ENCODE measurements at places on chromosomes 4 and X.

- no peak for DNase-seq
These were observed 138.2 kb downstream of the QDPR start for GRCh38 chr4:17373666-17374065.

DNA sequence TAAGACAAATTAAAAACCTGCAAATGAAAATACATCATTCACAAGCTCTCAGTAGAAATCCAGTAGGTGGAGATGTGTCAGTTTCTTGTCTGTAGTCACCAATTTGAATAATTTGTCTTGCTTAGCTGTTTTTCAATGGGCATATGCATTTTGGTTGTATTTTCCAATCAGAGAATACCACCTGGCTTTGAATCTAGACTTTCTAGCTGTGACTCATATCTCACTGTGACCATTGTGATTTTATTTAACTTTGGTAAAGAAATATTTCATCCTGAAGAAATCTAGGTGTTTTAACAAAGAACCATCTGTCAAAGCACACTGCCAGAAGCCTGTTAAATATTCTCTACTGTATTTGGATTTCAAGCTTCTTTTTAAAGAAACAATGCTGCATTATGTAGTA is 1650.6 kb upstream of the IGFBP7 start:
- no peak for DNase-seq

DNA sequence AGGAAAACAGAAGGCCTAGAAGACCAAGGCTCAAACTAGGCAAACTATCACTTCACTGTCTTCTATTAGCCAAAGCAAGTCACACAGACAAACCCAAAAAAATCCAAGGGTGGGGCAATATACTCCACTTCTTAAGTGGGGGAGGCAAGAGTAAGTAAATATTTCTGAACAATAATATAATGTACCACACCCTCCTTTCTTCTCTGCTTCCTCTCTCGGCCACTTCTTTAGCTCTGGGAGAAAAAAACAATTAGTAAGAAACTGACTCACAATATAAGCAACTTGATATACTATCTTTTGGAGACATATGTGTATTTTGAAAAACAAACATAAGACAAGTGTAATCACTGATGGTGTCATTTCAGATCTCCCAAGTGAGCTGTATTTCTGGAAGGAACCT is 14.8 kb downstream of the DCAF8L1 start:
- no peak for DNase-seq

GRCh38 chr4:152236519-152237056 is 299.3 kb downstream of the FBXW7 start:
- DNase-seq = no peak

DNA sequence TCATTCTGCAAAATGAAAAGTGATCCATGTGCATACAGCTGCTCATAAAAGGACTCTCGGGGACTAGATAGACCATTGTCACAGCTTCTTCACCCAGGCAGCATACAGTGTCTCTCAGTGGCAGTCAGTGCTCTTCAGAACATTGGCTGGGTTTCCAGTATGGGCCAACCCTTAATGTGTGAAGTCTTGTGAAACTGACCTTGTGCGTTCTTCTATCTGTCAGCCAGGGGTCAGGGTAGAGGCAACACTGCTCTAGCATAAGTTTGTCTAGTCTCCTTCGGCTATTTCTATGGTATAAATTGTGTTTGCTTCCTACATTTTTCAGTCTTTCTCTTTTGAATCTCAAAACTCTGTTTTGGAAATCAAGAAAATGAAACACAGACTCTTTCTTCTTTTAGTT is 37.0 kb upstream of the SMIM31 start:
- DNase-seq = no peak

Data from natural killer cell treated with Interleukin-12 subunit alpha and Interleukin-12 subunit beta and Interleukin-15 and Interleukin-18, amount 100 ng/mL, for 72 hours (primary cell).